Hippocampal formation (tissue), 2 donors: ENCODE measurements at places on chromosomes 5 and 9.

DNA sequence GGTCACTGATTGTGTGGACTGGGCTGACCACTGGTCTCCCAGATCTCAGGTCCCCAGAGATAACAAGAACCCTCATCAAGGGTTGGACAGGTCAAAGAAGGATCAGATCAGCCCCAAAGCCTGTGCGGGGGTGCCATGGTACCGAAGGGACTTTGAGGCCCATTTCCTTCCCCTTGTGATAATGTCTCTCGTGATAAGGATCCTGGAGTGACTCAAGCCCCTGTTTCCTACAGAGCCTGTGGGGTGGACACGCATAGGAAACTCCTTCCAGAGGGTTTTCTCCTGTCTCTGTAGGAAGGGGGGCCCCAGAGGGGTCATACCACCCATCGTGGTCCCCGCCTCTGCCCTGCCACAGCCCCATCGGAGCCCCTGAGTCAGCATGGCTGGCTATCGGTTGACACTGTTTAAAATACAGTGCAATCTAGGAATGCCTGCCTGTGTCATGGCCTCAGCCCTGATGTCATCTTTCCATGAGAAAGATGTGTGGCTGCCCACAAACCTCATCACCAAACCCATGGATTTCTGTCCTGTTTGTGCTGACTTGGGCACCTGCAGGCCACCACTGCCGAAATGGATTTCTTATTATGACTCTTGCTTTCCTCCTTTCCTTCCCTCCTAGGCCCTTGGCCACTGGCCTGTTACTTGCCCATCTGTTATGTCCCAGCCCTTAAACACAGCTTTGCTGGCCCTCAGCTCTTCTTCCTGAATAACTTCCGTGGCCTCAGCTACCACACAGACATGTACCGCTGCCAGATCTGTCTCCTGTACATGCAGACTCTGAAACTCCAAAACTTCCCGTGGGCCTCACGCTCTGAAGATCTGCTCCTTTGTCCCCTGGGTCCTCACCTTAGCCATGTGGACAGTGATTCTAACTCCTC lies 2.9 kb upstream of the CSF2 start:
- DNase-seq: no peak

DNA sequence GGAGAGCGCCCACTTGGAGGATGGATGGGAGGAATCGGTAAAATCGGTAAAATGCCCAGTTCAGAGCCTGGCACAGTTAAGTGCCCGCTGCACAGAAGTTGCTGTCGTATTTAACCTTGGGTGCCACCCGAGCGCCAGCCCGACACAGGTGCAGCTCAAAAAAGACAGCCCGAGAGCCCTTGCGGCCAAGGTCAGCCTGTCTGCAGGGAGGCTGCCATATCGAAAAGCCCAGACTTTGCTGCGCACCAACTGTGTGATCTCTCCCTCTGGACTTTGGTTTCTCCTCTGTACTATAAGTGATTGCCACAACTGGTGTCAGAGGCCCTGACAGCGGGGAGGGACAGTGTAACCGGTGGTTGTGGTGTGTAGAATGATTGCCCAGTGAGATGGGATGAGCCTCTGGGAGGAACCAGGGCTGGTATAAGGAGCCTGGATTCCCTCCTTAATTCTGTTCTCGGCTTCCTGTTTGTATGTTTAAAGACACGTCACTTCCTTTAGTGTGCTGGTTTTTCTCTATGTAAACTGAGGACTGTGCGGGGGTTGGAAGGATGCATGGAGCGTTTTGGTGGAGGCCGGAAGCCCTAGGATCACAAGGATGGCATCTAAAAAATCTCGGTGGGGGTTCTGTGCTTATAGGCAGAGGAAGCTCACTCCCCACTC lies 792 bp downstream of the NTMT1 start:
- no peak for DNase-seq

DNA sequence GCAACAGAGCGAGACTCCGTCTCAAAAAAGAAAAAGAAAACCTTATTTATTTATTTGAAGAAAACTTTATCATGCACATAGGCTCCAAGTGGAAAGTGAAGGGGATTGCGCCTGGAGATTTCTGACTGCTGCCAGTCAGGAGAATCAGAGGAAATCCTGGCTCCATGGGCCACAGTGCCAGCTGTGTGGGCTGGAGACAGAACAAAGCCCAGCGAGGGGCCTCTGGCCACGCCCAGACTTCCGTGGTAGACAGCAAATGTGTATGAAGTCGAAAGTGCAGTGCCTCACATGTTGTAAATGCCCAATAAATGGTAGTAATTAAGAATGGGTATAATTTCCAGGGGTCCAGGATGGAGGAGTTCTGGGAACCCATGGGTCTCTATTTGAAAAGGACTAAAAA lies 75.8 kb upstream of the WWC1 start:
- no peak for DNase-seq

DNA sequence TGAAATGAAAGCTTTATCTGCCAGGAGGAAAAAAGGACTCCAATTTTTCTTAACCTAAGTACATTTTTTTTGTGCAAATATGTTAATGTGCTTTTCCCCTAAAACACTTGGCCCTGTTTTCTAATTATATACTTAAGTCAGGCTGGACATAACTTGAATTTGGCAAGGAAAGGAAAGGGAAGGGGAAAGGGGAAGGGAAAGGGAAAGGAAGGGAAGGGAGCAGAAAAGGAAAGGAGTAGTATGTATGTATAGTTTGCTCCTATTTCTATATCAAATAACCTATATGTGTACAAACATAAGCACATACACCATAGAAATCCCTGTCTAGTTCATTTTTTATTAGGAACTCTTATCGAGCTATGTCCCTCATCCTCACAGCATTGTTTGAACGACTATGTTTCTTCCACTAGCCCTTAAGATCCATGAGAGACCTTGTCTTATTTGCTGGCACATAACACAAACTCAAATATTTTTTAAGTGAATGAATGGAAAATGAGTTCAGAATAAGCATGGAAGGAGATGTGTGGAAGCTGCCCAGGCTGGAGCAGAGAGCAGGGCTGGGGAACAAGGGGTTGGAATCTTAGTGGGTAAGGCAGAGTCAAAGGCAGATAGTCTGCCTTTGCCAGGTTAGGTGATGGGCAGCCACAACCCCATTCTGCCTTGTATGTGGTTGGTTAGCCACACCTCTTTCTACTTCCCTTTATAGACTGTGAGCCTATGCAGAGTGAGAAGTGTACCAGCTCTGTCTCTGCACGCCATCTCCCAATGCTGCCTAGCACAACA lies 70.0 kb downstream of the KLHL3 start:
- DNase-seq: no peak

DNA sequence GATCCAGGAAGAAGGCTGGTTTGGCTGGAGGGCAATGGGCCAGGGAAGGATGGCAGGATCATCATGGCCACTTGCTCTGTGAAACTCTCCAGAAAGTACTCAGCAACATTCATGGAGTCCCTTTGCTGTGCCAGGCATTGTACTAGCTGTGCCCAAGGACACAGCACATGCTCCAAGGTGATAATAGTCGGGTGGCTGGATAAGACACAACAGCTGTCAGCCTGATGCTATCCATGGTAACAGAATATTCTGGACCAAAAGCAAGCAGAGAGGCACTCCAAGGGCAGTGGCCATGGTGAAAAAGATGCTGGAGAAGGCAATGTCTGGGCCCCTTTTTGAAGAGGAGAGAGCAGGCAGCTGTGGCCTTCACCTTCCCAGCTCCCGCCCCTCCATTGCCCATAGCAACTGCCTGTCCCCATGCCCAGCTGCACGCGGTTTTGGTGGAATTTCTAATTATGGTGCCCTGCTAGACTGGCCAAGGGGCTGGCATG lies 113.8 kb upstream of the CPEB4 start:
- DNase-seq: peak; percentile 36

GRCh38 chr9:116271991-116272390 lies 118.4 kb downstream of the PAPPA start:
- no peak for DNase-seq

- DNase-seq: no peak
Observed at GRCh38 chr9:72579190-72579589, 57.8 kb downstream of the TMC1 start.

GRCh38 chr5:170896779-170897178 lies 35.0 kb downstream of the RANBP17 start:
- no peak for DNase-seq

GRCh38 chr5:97172227-97172626 lies 10.8 kb downstream of the RIOK2 start:
- no peak for DNase-seq

GRCh38 chr5:51225789-51226742 lies 157.2 kb upstream of the ISL1 start:
- no peak for DNase-seq

GRCh38 chr5:10441083-10441991 lies at the start of gene ROPN1L:
TSS of gene ROPN1L (plus strand) at chr5:10441879. CDS start at chr5:10442168, 289 bp downstream.
- DNase-seq: peak; percentile 78

- no peak for DNase-seq
Observed at GRCh38 chr9:6937209-6937608, 179.4 kb downstream of the KDM4C start.

DNA sequence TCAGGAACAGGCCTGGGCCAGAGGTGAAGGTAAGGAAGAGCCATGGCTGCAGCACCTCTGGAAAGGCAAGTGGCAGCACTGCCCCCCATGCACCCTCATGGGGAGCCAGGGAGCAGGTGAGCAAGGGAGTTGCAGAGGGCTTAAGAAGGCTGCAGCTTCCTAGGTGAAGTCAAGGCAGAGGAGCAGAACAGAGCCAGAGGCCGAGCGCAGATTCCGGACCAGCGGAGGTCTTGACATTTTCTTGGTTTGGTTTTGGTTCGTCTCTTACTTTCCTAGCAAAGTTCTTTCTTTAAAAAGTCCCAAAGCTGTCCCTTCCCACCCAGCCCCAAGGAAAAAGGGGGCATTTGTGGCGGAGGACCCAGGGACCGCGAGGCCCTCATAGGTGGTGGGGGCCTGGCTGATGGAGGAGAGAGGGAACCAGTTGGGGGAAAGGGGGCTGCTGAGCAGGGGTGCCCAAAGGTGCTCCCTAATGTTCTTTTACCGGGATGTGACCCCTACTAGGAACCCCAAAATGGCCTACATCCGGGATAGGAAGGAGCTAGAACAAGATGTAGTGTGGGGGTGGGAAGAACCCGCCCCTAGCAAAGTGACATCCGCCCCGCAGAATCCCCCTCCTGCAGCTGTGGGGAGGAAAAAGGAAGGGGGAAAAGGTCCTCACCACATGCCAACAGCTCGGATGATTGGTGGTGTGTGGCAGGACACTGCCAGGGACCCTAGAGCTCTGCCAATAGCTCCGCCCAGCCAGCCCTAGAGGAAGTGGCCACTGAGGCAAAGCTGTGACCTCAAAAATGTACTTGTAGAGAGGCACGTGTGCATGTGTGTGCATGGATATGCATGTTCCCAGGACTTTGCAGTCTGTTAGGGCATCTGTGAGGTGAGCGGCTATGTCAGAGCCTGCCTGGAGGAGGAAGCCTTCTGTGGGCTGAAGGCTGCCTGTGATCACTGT lies 914 bp upstream of the CD72 start:
- DNase-seq: no peak

DNA sequence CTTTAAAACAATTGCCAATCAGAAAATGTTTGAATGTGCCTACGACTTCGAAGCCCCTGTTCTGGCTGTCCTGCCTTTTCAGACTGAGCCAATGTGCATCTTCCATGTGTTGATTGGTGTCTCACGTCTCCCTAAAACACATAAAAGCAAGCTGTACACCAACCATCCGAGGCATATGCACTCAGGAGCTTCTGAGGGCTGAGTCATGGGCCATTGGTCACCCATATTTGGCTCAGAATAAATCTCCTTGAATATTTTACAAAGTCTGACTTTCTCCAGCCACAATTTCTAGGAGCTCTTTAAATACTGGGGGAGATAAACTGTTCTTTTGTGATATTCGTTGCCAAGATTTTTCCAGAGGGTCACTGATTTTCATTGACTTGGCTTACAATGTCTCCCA lies 53.9 kb downstream of the C9orf57 start:
- DNase-seq: no peak

GRCh38 chr5:172527559-172527958 lies 73.2 kb upstream of the SH3PXD2B start:
- DNase-seq: no peak

- DNase-seq: no peak
Observed at GRCh38 chr5:111072949-111073682, 1.6 kb downstream of the TSLP start.

DNA sequence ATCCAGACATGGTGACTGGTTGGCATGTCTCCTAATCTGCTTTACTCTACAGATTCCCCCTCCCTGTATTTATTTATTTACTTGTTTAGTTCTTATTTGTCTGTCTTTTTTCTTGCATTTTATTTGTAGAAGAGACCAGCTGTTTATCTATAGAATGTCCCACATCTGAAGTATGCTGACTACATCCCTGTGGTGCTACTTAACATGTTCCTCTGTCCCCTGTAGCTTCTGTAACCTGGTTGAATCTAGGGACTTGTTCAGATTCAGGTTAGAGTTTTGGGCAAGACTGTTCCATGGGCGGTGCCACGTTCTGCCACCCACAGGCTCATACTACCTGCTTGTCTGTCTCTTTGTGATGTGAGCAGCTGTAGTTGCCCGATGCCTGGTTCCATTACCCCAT lies 23.5 kb downstream of the DUSP1 start:
- DNase-seq: no peak

DNA sequence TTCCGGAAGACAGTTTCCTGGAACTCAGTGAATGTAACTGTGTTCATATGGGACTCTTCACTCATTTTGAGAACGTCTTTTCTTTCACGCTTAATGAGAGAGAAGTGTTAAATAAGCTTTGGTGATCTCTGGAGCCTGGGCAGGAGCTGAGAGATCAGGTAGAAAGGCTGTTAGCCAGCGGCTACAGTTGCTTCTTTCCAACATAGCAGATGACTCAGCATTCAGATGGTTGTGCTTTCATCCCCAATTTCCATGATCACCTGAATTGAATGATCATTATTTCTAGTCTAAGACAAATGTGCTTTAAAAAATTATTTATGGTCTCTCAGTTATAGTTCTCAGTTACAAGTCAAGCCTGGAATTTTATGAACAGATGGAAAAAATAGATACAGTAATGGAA lies 234.5 kb downstream of the ADAMTSL1 start:
- no peak for DNase-seq

GRCh38 chr9:114472765-114473446 lies 32.4 kb downstream of the WHRN start:
- no peak for DNase-seq

- DNase-seq: no peak
Observed at GRCh38 chr5:158458086-158458485, 599.1 kb upstream of the CLINT1 start.

- no peak for DNase-seq
Observed at GRCh38 chr5:171395042-171395441, 7.4 kb downstream of the NPM1 start.

- peak; percentile 30 for DNase-seq
Observed at GRCh38 chr5:124649491-124650146, 96.8 kb downstream of the ZNF608 start.

- DNase-seq: no peak
Observed at GRCh38 chr5:14429101-14430050, 152.2 kb upstream of the OTULINL start.

GRCh38 chr5:93145767-93146166 lies 435.3 kb downstream of the NR2F1-AS1 start:
- DNase-seq: no peak

DNA sequence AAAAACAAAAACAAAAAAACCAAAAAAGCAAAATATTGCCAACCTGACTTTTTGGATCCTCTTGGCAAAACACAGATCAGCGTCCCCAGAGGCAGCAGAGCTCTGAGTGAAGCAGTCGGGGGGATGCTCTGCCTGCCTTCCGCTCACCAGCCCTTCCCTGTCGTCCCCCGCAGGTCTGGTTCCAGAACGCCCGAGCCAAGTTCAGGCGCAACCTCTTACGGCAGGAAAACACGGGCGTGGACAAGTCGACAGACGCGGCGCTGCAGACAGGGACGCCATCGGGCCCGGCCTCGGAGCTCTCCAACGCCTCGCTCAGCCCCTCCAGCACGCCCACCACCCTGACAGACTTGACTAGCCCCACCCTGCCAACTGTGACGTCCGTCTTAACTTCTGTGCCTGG lies 20.7 kb downstream of the LHX2 start:
- no peak for DNase-seq

GRCh38 chr5:143195491-143195890 lies 208.0 kb downstream of the NR3C1 start:
- no peak for DNase-seq
